ENCODE measurements at places on chromosomes 11 and 22.
A peak's percentile ranks its signal among the peaks of the same experiment; 100 is the strongest.

GRCh38 chr11:65960824-65961266 lies 689 bp upstream of the SART1 start:
- DNase-seq: no peak

DNA sequence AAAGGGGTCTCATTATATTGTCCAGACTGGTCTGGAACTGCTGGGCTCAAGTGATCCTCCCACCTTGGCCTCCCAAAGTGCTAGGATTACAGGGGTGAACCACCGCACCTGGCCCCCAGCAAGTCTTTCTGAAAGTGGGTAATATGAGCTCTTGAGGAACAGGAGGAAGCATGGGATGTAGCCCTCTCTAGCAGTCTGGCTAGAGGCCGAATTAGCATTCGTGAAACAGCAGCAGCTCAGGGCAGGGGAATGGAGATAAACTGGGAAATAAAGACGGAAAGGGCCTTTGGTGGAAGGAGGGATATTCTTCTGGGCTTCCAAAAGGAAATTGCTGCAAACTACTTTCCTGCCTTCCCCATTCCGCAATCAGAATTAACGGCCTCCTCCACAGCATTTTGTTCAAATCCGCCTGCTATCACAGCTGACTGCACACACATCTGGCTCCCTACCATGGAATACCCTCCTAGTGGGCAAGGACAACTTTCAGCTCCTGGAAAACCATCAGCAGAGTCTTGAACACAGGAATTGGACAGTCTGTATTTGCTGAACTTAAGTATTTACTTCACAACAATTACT lies 44.3 kb downstream of the MICAL3 start:
- no peak for DNase-seq

DNA sequence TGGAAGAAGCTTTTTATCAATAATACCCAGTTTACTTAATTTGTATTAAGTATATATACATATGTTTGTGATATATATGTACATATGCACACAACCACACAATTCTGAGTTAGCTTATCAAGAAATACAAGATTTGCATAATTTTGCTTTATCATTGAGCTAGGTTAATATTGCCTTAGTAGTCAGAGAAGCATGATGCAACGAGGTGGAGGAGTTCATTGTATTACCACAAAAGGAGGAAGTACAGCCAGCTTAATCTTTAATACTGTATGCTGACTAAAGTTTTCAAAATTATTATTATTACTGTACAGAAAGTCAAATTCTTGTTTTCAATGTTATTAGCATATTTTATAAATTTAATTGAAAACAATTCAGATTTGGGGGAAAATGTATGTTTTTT lies 278.4 kb upstream of the PDGFD start:
- no peak for DNase-seq

DNA sequence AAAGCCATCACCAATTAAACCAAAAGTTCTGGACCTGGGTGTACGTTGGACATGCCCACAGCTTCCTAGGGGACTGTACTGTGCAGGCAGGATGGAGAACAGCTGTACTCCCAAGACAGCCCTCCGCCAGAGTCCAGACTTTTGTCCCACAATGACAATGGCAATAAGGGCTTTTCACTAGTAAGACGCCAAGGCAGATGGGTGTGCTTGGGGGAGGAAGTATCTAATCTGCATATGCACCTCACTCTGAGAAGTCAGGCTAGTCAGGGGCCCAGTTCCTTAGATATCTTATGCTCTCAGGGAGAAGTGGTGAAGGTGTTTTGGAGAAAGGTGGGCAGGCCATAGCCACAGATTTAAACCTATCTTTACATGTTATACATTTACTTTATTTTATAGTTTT lies 85.1 kb upstream of the USP47 start:
- no peak for DNase-seq

GRCh38 chr11:134261626-134262488 lies 8.5 kb downstream of the ACAD8 start:
- DNase-seq: peak; percentile 9

DNA sequence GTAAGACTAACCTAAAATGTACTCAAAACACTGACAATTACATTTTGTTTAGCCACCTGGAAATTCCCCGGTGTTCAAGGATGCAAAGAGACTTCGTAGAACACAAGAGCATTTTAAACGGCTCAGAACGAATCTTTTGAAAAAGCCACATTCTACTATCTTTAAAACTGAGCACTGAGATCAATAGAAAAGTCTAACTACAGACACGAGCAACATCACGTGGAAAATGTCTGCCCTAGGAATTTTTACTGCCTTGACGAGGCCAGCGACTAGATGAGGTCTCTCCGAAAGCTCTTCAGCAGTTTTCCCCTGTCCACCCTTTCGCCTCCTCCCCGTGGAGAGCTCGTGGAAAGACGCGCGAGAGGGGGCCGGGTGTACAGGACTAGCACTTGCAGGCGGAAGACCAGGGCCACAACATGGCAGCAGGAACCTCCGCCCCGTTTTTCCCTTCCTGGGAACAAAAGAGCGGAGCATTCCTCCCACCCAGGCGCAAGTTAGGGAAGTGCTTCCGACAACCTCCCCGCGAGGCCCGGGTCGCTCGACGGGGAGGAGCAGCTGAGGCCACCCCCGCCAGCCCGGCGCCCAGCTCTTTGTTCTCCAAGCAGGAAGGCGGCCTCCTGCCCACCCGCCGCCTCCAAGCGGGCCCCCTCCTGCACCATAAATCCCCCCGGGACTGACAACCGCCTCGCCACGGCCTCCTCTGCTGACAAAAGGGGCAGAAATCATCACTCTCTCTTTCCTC lies 1.1 kb downstream of the EIF4G2 start:
- DNase-seq: peak; percentile 54

All from fibroblast of skin of right biceps (primary cell).